ENCODE measurements at places on chromosomes 5 and 9.

DNA sequence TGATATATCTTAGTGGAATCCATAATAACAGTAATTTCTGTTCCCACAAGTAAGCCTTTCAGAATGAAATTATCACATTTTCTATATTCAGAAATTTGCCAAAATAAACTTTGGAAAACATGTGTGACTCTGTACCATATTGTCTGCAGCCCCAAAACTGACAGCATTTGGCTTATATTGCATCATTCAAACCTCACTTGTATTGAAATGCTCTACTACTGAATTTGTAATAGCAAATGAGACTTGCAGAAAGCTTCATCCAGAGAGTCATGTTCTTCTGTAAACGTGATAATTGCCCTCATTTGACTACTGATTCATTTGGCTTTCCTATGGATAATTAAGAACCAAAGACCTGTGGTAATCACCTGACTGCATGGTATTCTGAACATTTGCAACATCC lies 1249.5 kb upstream of the CDH18 start:
- DNase-seq, result no peak

GRCh38 chr5:593511-593910 lies 18.6 kb upstream of the CEP72 start:
- DNase-seq, result no peak

- DNase-seq, result no peak
Measured at GRCh38 chr5:74541381-74541781, 99.1 kb downstream of the ENC1 start.

- no peak for DNase-seq
Measured at GRCh38 chr5:2749514-2750025, 1.9 kb downstream of the IRX2 start.

- no peak for DNase-seq
Measured at GRCh38 chr5:15734058-15734457, 234.1 kb downstream of the FBXL7 start.

- no peak for DNase-seq
Measured at GRCh38 chr9:125913551-125913950, 166.4 kb downstream of the PBX3 start.

DNA sequence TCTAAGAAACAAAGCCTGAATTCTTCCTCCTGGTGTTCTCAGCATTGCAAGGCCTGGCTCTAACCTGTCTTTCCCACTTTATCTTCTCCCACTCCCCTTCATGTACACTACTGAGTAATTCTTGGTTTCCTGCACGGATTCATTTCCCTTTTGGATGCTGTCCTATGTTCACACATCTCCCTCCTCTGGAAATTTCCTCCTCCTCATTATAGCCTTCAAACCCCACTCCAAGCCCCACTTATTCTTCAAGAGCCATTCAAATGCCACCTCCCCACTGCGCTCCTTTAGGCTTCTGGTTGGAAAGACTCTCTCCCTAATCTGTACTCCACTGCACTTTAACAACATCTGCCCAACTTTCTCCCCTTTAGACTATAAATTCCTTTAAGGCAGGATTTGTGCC lies 28.2 kb upstream of the C5orf63 start:
- DNase-seq, result no peak

DNA sequence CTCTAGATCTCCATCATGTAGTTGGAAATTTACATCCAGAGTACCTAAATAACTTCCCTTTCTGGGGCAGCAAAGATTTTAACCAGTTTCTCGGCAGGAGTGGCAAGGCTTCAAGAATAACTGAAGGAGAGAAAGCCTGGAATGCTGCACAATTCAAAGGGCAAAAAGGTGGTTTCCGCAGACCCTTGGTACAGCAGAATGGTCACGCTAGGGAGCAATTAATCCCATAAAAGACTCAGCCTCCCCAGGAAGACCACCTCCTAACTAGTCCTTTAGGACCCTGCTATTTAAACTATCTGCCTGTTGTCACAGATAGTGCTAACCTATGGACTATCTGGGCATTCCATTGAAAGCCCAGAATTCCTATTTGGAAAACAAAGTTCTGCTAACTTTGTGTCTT lies 3.6 kb downstream of the HTR1A start:
- DNase-seq, result no peak

GRCh38 chr9:108436448-108436847 lies 419.3 kb downstream of the ACTL7B start:
- no peak for DNase-seq

DNA sequence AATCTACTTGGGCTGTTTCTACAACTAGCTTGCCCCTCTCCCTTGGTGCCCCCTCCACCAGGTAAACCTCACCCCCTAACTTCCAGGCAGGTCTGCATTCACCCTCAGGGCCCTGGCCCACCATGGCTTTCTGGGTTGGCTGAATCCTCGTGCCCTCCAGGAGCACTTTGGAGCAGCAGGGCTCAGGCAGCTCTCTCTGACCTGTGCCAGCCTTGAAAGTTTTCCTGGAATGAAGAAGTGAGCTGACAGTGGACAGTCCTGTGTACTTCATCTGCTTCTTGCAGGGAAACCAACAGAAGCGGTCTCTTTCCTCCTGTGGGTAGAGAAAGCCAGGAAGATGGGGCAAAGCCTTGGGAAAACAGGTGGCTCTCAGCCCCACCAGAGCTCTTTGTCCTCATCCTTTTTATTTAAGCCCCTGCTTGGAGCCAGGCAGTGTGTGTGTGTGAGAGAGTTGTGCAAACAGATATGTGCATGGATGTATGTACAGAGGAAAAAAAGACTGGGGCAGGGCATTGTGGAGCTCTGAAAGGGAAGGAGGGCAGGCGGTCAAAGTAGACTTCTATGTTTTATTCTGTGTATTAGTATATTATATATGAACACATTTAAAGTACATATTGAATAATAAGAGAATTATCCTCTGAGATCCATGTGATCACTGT lies 62.3 kb upstream of the SPRY4 start:
- DNase-seq, result no peak

GRCh38 chr5:116359592-116359991 lies 215.0 kb downstream of the SEMA6A start:
- peak; percentile 26 for DNase-seq

DNA sequence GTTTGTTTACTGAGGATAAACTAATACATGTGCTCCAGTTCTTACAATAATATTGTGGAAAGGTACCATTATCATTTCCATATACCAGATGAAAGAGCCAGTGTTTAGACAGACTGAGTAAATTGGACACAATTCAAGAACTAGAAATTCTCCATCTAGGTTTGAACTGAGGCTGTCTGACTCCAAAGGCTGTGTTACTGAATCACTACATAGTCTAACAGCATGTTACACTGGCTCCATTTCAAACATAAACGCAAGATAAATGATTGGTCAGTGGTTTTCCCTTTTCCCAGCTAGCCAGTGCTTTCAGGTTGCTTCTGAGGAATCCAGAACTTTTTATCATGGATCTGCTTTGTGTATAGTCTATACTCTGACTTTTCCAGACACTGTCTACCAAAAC lies 8.1 kb downstream of the SPDL1 start:
- DNase-seq, result no peak
